ENCODE measurements at places on chromosomes 7 and 10.

GRCh38 chr10:118754229-118754555 lies 578 bp downstream of the CACUL1 start:
- peak overlapping the region; percentile 96 for H3K27ac ChIP-seq
- H3K27me3 ChIP-seq: peaks cover 11% of the 10 kb centered on the region
- DNase-seq: peak; percentile 45

DNA sequence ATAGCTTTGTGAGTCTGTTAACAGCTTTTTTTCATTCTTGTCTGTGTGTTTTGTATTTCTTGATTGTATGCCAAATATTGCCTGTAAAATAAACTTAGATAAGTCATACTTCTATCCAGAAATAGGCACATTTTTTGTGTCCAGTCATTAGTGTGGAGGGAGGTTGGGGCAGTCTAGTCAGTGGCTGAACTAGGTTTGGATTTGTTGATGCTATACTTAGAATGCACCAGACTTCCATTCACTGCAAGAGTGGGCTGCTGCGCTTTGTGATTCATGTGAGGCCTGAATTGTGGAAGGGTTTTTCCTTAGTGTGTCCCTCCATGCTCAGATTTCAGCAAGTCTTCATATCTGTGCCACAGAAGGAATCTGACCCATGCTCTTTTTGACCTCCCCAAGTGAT lies 50.0 kb downstream of the TRUB1 start:
- no peak overlapping the region for H3K27ac ChIP-seq
- no peak for DNase-seq
- H3K27me3 ChIP-seq: no peaks in the 10 kb centered on the region
- H3K36me3 ChIP-seq: no peaks in the 10 kb centered on the region
- H3K4me3 ChIP-seq: no peak overlapping the region

DNA sequence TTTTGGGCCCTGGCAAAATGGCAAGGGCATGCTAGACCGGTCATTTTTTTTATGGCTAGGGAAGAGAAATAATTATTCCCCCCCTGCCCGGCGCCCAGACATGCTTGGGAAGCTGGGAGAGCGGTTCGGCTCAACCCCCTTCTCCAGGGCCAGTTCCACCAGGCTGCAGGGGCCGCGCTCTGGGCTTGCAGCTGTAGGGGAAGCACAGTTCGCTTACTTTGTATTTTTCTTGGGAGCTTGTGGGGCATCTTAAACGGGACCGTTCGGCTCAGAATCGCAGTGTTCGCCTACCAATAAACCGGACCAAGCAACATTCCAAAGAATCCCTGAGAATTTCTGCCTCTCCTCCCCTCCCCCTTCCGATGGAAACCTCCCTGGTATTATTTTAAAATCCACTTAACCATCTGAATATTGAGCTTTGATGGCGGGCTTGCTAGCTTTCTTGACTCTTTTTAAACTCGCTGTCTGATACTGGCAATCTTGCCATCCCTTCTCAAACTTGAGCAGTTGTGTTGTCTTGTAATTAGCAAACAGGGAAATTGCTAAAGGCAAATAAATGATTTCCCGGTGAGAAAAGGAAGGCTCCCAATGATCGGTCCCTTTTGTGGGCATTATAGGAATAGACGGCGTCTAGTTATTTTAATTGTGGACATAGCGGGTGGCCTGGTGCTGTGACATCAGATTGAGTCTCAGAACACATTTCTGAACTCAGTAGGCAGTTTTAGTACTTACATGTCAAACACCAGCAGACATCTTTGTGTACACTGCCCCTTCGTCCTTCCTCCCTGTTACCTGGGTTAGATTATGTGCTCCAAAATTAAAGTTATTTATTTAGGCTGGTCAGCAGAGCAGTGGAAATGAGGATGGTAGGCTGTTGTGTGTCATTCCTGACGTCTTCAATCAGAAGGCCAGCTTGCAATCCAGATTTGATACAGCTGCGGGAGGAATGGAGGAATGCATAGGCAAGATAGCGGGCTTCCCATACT lies 3.4 kb downstream of the TCF7L2 start:
- no peak overlapping the region for H3K27ac ChIP-seq
- peaks cover 31% of the 10 kb centered on the region for H3K27me3 ChIP-seq
- H3K36me3 ChIP-seq: no peaks in the 10 kb centered on the region
- H3K4me1 ChIP-seq: peaks cover 27% of the 10 kb centered on the region

GRCh38 chr10:47081264-47081663 lies 170.0 kb downstream of the PTPN20 start:
- no peak overlapping the region for H3K4me3 ChIP-seq
- H3K27ac ChIP-seq: no peak overlapping the region
- peaks cover 5% of the 10 kb centered on the region for H3K4me1 ChIP-seq
- H3K27me3 ChIP-seq: no peaks in the 10 kb centered on the region

GRCh38 chr10:119644205-119644814 lies 6.9 kb upstream of the BAG3 start:
- DNase-seq: no peak
- H3K27me3 ChIP-seq: no peaks in the 10 kb centered on the region
- no peak overlapping the region for H3K4me3 ChIP-seq
- no peaks in the 10 kb centered on the region for H3K36me3 ChIP-seq
- H3K27ac ChIP-seq: no peak overlapping the region
- no peaks in the 10 kb centered on the region for H3K4me1 ChIP-seq

GRCh38 chr10:132504501-132505272 lies 32.9 kb upstream of the INPP5A start:
- no peak overlapping the region for H3K27ac ChIP-seq
- no peaks in the 10 kb centered on the region for H3K36me3 ChIP-seq
- no peaks in the 10 kb centered on the region for H3K27me3 ChIP-seq
- H3K4me3 ChIP-seq: no peak overlapping the region

DNA sequence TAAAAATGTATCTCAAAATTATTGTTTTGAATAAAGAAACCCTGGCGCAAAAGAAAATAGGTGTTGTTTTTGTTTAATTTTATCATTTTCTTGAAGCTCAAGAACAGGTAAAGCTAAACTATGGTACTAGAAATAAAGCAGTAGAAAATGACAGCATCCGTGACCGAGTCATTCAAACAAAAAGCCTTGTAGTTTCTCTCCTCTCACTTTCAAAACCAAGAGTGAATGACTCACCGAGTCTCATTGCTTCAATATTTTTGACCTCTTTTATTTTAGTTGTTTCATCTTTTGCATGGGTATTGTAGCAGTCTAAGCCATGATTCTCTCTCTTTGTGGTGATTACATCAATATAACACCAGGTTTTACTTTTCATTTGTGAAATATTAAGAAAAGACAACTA lies 396.5 kb downstream of the POM121L12 start:
- H3K4me1 ChIP-seq: no peaks in the 10 kb centered on the region
- no peaks in the 10 kb centered on the region for H3K36me3 ChIP-seq
- no peak overlapping the region for H3K27ac ChIP-seq
- no peak overlapping the region for H3K4me3 ChIP-seq
- no peak for DNase-seq
- no peaks in the 10 kb centered on the region for H3K27me3 ChIP-seq

DNA sequence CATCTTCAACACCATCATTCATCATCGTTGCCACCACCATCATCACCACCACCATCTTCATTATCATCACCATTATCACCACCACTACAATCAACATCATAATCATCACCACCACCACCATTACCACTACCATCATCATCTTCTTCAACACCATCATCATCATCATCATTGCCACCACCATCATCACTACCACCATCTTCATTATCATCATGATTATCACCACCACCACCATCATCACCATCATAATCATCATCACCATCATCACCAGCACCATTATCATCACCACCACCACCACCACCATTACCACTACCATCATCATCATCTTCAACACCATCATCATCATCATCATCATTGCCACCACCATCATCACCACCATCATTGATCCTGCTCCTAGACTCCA lies 112.7 kb downstream of the OAT start:
- peaks cover 2% of the 10 kb centered on the region for H3K4me1 ChIP-seq
- H3K27me3 ChIP-seq: no peaks in the 10 kb centered on the region
- DNase-seq: no peak

DNA sequence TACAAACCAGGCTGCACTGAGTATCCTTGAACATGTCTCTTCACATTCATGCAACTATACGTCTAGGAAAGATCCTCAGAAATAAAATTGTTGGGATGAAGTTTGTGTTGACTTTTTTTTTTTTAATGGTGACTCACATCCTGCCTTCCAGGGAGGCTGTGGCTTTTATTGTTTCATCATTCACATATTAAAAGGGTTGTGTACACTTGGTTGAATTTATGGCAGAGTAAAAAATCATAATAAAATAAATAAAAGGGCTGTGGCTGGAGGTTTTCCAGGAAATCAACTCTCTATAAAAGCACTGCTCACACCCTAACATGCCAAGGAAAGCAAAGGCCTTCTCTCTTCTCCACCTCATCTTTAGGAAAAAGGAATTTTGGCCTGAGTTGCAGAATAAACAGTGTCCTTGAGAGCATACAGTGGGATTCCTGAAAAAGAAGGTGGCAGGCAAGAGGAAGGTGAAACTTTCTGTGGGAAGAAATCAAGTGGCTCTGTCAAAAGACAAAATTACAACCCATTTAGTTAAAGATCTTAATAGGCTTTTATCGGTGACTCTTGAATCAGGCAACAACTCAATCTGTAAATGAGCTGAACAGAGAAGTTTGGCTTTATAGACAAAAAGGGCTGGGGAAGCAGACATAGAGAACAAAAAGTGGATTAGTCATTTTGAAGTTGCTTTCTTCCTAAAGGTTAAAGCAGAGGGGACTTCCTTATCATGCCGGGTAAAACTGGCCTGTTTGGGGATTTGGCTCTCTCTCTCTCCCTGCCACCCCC lies 41.6 kb upstream of the FHIP2A start:
- no peak overlapping the region for H3K27ac ChIP-seq
- DNase-seq: no peak
- H3K4me3 ChIP-seq: no peak overlapping the region

DNA sequence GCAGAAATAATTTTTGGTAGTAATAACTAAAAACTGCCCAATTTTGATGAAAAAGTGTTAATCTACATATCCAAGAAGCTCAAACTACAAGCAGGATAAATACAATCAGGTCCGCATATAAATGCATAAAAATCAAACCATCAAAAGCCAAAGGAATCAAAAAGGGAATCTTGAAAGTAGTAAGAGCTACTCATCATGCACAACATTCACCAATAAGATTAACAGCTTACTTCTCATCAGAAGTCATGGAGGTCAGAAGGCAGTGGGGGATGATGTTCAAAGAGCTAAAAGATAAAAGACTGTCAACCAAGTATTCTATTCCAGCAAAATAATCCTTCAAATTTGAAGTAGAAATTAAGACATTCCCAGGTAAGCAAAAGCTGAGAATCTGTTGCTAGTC lies 76.4 kb downstream of the CRPPA start:
- H3K27ac ChIP-seq: no peak overlapping the region
- H3K27me3 ChIP-seq: no peaks in the 10 kb centered on the region
- no peak for DNase-seq
- no peak overlapping the region for H3K4me3 ChIP-seq

DNA sequence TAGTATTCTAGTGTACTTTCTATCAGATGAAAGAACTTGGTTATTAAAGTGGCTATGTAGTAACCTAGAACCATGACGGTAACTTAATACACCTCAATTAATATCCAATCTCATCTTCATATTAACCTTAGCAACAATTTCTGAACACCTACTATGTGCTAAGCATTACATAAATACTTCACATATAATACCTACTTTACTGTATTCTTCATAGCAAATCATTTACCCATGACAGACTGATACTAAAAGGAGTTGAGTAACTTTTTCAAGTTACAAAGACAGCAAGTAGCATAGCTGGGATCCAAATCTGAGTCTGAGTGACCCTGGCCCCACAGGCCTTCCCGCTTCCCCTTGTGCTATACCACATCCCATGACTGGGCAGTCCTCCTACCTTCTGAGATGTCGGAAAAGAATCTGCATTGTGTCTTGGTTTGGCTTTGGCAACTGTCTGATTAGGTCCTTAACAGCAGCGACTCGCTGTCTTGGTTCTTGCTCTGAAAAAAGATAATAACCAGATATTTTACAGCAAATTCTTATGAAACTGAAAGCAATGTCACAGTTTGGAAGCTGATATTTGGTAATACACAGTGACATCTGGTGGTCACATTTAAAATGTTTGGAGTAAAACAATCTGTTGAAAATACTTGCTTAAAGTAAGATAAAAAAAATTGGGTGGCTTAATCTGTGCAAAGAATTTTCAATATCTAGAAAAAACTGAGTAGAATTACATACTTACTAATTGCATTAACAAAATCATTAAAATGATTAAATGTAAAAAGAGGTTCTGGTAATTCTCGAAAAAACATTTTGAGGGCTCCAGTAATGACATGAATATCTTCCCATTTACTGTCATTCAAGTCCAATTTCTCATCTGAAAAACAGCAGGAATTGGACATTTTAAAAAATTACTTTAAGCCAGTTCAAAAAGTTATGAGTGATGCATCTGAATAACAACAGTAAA lies 120.1 kb downstream of the ARHGAP12 start:
- H3K27ac ChIP-seq: peak overlapping the region; percentile 45
- DNase-seq: peak; percentile 18
- no peaks in the 10 kb centered on the region for H3K36me3 ChIP-seq
- H3K27me3 ChIP-seq: no peaks in the 10 kb centered on the region
- H3K4me1 ChIP-seq: no peaks in the 10 kb centered on the region
- H3K4me3 ChIP-seq: no peak overlapping the region
